ENCODE measurements at places on chromosomes 6 and 20.

DNA sequence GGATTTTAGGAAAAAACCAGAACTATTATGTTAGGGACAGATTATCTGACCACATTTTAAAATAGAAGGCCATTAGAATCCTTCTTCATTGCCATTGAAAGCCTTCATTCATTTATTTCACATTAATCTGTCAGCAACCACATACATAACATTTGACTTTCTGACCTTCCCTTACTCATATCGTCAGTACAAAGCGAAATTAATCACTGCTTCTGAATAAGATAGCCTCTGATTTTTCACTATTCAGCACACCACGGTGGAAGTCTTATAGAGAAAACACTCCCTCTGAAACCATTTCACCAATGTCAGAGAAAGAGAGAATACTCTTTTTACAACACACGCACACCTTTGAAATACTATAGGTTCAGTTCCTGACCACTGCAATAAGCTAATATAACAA lies 442.5 kb upstream of the ID4 start:
- DNase-seq: no peak

GRCh38 chr6:31336896-31337496 lies 20.0 kb downstream of the HLA-B start:
- DNase-seq: no peak

- DNase-seq: no peak
These were observed 27.0 kb downstream of the EDEM2 start for GRCh38 chr20:35120012-35120701.

GRCh38 chr6:32087574-32088486 lies 21.3 kb downstream of the TNXB start:
- DNase-seq: peak; percentile 29

GRCh38 chr6:75230484-75231325 lies 12.9 kb downstream of the COX7A2 start:
- DNase-seq: no peak

DNA sequence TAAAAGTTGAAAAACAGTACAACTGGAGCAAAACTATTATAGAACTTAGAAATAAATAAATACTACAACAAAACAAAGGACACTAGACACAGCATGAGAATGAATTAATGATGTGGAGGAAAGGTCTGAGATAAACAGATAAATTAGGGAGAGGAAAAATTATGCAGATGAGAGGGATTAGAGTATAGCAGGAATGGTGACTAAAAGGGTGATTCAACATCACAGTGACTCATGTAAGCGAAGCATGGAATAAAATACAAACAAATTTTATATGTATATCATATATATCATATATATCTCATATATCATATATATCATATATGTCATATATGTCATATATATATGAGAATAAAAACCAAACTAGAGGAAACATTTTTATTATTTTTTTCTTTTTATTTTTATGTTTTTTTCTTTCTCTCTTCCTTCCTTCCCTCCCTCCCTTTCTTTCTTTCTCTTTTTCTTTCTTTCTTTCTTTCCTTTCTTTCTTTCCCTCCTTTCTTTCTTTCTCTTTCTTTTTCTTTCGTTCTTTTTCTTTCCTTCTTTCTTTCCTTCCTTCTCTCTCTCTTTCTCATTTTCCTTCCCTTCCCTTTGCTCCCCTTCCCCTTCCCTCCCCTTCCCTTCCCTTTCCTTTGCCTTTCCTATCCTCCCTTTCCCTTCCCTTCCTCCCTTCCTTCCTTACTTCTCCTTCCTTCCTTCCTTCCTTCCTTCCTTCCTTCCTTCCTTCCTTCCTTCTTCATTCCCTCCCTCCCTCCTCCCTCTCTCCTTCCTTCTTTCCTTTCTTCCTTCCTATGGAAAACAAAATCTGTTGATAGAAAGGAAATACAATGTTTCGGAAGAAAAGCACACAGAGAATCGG lies 1014.6 kb downstream of the GRIK2 start:
- no peak for DNase-seq

GRCh38 chr6:26311012-26311384 lies 54.0 kb upstream of the BTN3A2 start:
- no peak for DNase-seq

GRCh38 chr6:151388997-151389617 lies 2.3 kb downstream of the ZBTB2 start:
- DNase-seq: no peak

GRCh38 chr20:12849225-12849910 lies 159.4 kb upstream of the SPTLC3 start:
- DNase-seq: no peak

DNA sequence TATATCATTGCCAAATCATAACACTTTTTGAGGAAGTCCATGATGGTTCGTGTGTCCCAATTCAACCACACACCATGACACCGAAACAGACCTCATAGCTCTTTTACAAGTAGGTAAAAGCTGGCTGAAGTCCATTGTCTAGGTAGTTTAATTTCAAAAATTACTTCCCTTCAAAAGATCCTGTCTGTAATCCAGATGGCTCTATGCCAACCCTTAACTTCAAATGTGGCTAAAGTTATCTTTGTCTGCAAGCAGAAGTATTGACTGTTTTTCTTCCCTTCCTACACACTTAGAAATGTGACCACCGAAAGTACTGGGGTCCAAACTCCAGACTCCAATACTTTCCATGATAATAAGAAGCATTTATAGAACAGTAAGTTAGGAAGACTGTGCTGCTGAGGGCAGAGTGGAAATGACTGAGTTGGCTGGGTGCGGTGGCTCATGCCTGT lies 8.3 kb upstream of the TIAM2 start:
- no peak for DNase-seq

- no peak for DNase-seq
These were observed 27.7 kb downstream of the DSE start for GRCh38 chr6:116398316-116399010.

DNA sequence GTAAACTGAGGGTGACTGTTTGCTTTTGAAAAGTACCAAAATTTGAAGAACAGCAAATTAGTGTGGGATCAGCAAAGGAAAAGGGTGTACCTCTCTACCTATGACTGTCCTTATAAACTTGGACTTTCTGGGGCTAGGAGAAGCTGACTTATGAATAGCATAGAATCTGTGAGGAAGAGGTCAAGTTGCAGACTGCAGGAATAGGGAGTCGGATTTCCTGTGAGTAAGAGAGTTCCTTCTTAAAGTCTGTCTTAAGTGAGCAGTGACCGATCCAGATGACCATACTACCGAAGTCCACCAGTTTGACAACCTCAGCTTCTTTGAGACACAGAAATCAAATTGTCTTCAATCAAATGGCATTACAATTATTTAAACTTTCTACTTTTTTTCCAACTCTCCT lies 708.7 kb downstream of the UTRN start:
- DNase-seq: no peak

DNA sequence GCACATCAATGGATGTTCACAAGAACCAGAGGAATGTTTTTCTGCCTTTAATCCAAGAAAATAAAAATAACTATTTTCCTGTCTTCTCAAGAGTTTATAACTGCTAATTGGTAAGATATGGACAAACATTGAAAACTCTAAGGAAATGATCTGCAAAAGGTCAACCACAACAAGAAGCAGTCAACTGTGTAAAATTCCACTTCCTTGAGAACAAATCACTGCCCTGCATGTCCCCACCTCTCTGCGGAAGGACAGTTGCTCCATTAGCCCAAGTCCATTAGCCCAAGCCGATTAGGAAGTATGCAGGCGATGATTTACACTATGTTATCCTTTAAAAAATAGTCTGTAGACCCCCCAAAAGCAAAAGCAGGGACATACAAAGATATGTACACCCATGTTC lies 27.6 kb downstream of the SLC22A23 start:
- DNase-seq: no peak

- no peak for DNase-seq
These were observed 60.7 kb downstream of the SYNJ2 start for GRCh38 chr6:158042245-158042798.

DNA sequence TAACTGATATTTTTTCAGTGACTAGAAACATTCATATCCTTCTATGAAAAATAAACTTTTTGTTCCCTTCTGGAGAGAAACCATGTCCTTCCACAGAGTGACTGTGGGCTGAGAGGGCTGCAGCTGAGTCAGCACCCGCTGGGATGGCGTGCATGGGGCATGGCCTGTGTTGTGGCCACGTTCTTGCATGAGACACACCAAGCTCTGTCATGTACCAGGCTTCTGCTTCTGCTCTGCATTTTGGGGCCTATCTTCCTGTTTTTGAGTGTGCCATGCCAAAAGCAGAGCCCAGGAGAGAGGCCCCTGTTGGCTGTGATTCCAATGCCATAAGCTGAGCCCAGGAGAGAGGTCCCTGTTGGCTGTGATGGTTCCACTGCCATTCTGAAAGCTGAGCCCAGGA lies 10.8 kb downstream of the APMAP start:
- DNase-seq: no peak

DNA sequence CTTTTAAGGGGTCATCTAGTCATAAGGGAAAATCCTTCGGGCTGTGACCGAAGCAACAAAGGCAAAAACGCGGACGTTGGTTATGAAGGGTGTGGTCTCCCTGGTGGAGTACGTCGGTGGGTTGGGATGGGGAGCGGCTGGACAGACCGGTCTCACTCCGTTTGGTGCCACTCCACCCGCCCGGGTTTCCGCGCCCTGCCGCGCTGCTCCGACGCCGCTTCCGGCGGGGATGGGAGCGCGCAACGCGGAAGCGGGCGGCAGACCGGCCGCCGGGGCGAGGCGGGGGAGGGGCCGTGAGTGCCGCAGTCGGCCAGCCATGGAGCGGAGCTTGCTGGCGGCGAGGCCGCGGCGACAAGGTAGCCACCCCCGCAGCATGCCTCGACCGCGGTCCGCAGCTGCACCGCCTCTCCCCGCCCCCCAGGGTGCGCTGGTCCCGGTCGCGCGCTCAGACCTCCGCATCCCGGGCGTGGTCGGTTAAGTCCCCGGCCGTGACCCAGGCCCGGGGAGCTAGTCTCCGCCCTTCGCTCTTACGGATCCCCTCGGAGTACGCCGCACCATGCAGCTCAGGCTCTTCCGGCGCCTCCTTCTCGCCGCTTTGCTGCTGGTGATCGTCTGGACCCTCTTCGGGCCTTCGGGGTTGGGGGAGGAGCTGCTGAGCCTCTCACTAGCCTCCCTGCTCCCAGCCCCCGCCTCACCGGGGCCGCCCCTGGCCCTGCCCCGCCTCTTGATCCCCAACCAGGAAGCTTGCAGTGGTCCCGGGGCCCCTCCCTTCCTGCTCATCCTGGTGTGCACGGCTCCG lies at the start of gene B3GALT4:
B3GALT4 (plus strand) TSS at position 260 of the 799 bp plus-strand sequence; CDS start at position 557, 297 bp downstream.
- DNase-seq: peak; percentile 58

DNA sequence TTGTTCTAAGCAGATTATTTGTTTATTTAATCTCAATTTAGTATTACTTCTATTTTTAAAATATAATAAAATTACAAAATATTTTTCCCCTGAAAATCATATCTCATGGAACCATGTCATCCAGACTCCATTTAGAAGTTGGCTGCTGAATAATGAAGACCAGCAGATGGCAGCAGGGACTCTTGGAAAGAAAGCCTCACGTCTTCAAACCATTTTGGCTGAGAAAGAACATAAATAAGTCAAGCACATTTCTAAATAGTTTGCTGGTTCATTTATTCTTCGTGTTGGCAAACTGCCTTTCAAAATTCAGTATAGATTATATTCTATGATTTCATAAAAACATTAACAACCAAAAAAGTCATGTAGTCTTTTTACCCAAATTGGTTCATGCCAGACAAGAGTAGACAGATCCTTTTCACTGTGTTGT lies 71.7 kb downstream of the RCAN2 start:
- DNase-seq: no peak

DNA sequence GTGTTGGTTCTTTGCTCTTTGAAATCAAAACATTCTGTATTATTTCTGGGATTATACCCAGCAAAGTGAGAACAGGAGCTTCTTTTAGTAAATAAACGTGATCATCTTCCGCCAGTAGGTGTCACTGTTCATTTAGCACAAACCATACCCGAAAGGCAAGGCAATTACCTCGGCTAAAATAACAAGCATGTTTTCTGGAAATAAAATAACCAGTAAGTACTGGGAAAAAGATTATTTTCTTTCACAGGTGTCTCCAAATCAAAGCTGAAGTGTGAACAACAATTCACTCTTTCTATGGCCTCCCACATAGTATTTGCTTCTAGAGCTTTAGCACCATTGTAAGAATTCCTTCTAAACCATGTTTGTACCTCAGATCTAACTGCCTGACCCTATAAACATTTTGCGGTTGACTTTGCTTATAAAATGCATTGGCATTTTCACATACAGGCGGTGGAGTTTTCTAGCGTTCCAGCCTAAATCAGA lies 144.6 kb upstream of the AGPAT4 start:
- DNase-seq: no peak

DNA sequence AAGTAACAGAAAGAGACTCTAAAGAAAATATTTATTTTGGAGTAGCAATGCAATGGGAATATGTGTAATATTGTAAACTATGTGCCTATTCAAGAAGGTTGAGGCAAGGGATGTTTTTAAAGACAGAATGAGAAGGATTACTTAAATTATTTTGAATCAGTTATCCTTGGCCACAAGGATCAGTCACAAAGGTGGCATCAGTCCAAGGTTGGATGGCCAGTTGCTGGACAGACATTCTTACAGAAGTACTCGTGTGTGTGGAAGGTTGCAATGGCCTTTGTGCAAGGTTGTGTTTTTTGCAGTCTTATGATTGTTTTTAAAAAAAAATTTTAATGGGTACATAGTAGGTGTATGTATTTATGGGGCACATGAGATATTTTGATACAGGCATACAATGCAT lies 2.0 kb downstream of the QRSL1 start:
- DNase-seq: no peak

GRCh38 chr6:137233911-137234863 lies 15.0 kb upstream of the IFNGR1 start:
- no peak for DNase-seq

GRCh38 chr6:37990762-37991525 lies 171.4 kb downstream of the ZFAND3 start:
- no peak for DNase-seq

DNA sequence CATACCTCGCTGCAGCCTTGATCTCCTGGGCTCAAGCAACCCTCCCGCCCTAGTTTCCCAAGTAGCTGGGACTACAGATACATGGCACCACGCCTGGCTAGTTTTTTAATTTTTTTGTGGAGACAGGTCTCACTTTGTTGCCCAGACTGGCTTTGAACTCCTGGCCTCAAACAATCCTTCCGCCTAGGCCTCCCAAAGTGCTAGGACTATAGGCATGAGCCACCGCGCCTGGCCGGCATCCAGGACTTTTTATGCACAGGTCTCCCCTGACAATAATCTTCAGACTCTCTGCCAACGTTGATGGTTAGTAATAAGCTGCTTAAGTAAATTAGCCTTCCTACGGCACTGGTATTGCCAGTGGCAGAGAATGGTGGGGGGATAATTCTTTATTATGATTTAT lies 110.5 kb upstream of the MTHFD1L start:
- no peak for DNase-seq

- no peak for DNase-seq
These were observed 80.0 kb upstream of the ATXN1 start for GRCh38 chr6:16841241-16841640.

DNA sequence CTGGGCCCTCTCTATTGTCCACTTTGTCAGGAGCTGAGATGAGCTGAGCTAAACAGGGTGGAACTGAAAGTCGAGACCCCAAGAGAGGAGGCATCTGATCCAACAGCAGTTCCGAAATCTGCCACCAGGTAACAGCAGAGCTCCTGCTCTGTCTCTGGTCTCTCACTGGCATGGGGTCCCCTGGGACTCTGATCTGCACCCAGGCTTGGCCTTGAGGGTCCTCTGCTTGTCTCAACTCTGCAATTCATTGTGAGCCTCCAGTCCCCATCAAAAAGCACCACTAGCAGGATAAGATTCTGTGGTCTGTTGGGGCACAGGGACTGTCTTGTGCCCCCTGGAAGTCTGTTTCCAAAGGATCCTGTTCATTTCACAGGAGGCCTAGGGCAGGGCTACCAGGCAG lies 62.5 kb upstream of the TOP1 start:
- no peak for DNase-seq
